Pericardium fibroblast (primary cell): ENCODE measurements at places on chromosomes 3 and 15. TPM values are rescaled to one million over a fixed set of nuclear protein-coding genes. Genes with fewer than 3 reads are reported as not detected.

P2RY14 gene
- not detected in 2 replicates for total RNA-seq

SLC38A3 gene
- total RNA-seq: not detected in 2 replicates

TMEM42 gene
- total RNA-seq: 33.5 and 57.5 TPM in 2 replicates

TTC21A gene
- 0.93 and 2.5 TPM in 2 replicates for total RNA-seq

GP9 gene
- not detected in 2 replicates for total RNA-seq

CSTA gene
- 6.2 and 14.4 TPM in 2 replicates for total RNA-seq

XCR1 gene
- not detected in 2 replicates for total RNA-seq
